ENCODE measurements at places on chromosomes 1 and 21.
A peak's percentile ranks its signal among the peaks of the same experiment; 100 is the strongest.

DNA sequence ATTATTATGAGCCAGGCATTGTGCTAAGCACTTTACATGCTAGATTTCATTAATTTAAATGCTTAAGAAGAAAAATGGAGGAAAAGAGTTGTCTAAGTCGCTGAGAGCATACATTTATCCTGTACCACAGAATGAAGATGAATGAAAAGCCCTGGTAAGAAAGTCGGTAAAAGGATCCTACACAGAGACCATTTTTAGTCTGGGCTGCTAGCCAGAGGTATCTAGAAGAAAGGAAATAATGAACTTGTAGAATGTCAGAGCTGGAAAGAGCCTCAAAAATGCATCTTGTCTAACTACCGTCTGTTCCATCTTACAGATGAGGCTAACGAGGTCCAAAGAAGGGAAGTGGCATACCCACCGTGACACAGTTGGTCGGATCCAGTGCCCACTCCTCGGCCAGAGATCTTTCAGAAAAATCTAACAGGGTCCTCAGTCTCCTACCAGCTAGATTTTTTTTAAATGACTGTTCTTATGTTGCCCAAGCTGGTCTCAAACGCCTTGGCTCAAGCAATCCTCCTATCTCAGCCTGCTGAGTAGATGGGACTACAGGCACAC, 12.2 kb upstream of the TNR start:
- no peaks in the 10 kb centered on the region for H3K36me3 ChIP-seq
- DNase-seq = no peak
- H3K4me1 ChIP-seq = no peaks in the 10 kb centered on the region

DNA sequence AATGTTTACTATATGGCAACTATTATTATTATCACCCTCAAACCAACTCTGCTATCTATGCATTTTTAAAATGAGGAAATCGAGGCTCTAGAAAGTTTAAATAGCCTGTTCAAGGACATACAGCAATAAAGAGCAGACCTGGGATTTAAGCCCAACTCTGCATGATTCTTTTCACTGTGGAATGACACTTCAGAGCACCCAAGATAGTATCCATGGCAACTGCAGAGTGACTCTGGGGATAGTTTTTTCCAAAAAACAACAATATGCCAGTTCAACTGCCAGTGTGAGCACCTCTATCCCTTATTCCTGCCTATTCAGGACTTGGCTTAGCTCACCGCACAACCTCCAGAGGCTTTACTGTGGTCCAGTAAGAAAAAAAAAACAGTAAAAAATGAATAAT, 293.9 kb downstream of the BRINP2 start:
- no peak for DNase-seq
- H3K36me3 ChIP-seq = no peaks in the 10 kb centered on the region
- no peaks in the 10 kb centered on the region for H3K4me1 ChIP-seq
- H3K4me3 ChIP-seq = no peak overlapping the region

DNA sequence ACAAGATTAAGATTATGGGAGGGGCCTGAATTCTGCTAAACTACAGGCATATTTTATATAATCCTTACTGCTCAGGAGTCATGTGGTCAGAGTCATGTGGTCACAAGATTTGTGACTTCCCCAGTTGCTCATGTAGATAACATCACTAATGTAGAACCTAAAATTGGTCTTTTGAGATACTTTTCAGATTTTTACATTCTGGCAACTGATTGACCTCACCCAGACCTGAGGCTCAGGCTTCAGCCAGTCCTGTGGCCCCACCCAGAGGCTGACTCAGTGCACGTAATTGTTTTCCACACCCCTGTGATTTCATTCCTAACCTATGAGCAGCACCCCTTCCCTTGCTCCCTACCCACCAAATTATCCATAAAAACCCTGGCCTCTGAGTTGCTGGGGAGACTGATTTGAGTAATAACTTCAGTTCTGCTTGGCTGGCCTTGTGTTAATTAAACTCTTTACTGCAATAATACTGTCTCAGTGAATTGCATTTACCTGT, 41.7 kb upstream of the ZNF326 start:
- no peaks in the 10 kb centered on the region for H3K36me3 ChIP-seq
- no peak overlapping the region for H3K4me3 ChIP-seq
- peak; percentile 52 for DNase-seq

DNA sequence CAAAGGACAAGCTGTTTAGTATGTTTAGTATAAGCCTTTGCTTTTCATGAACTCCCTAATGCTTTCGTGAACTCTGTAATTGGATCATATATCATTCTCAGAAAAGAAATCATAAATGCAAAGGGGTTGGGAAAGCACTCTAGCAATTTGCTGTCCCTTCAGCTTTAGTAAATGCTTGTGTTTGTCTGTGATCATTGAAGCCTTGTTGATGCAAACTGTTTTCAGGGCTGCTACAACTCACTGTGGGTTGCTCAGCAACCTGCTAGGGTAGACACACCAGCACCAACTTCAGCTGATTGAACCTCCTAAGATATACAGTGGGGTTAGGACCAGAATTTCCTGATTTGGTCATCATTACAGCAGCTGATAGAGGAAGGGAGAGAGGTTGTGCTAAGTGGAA, 95.0 kb downstream of the SGIP1 start:
- H3K4me1 ChIP-seq = no peaks in the 10 kb centered on the region
- H3K36me3 ChIP-seq = no peaks in the 10 kb centered on the region
- H3K27me3 ChIP-seq = no peaks in the 10 kb centered on the region

DNA sequence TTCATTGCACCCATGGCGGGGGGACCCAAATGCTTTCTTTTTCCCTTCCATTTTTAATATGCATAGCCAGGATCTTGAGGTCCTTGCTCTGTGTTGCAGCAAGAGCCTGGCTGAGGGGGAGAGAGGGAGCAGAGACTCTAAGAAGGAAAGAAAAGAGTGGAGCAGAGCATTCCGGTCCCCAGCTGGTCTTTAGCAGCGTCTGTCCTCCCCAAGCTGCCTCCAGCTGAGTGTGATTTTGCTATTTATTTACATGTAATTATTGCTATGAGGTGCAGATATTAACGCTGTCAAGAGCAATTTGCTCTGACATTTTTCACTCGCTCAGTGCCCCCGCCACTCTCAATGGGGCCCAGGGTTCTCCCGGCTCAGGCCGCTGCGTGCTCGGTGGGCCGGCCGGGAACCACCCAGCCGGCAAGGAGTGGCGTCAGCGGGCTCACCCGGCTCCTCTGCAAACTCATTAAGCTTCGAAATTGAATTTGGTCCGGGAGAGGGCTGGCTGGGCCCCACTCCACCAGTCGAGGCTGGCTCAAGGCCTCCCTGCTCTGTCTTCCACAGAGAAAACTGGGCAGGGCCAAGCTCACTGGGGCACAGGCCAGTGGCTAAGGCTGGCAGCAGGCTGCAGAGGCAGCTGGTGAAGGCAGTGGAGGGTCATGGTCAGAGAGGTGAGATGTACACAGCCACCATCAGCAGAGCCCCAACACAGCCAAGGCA, 93.2 kb downstream of the PAX7 start:
- H3K36me3 ChIP-seq = no peaks in the 10 kb centered on the region
- H3K27me3 ChIP-seq = no peaks in the 10 kb centered on the region
- H3K4me3 ChIP-seq = no peak overlapping the region
- H3K4me1 ChIP-seq = no peaks in the 10 kb centered on the region
- no peak for DNase-seq
- H3K27ac ChIP-seq = no peak overlapping the region

GRCh38 chr1:31984419-31985347, 29.0 kb upstream of the KHDRBS1 start:
- H3K4me3 ChIP-seq = no peak overlapping the region
- H3K27ac ChIP-seq = no peak overlapping the region
- DNase-seq = no peak
- H3K4me1 ChIP-seq = peaks cover 6% of the 10 kb centered on the region
- H3K27me3 ChIP-seq = no peaks in the 10 kb centered on the region

DNA sequence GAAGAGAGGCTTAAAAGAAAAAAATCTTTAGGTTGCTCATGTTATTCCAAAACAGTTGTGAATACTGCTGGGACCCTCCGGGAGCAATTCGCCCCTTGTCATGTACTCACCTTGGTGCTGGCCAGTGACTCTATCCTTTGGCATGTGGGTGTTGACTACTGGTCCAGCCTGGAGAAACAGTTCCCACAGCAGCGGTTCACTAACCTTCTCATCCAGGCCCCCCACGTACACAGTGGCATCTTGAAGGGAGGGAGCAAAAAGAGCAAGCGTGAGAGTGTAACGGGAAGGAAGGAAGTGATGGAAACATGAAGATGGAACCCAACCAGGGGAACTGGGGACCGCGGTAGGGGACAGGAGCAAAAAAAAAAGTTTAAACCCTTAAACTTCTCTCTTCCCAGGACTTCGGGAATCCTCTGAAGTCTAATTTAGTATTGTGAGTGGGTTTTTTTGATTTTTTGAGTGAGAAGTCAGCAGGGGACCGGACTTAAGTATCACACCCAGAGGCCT, 494 bp downstream of the SF3B4 start:
- H3K27ac ChIP-seq = peak overlapping the region; percentile 90
- H3K36me3 ChIP-seq = peaks cover 38% of the 10 kb centered on the region
- H3K4me3 ChIP-seq = peak overlapping the region; percentile 85
- no peaks in the 10 kb centered on the region for H3K27me3 ChIP-seq
- no peaks in the 10 kb centered on the region for H3K4me1 ChIP-seq
- DNase-seq = no peak

DNA sequence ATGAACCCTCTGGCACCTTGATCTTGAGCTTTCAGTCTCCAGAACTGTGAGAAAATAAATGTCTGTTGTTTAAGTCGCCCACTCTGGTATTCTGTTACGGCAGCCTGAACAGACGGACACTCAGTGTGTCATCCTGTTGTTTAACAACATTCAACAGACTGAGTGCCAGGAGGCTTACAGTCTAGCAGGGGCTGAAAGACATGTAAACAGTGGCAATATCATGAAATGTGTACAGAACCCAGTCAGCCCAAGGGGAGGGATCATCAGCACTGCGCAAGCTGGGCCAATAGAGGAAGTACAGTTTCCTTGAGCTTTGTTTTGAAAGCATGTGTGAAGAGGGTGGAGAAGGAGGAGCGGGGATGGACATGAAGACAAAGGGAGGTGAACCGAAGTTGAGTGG, 13.6 kb downstream of the DIP2A start:
- no peaks in the 10 kb centered on the region for H3K4me1 ChIP-seq
- no peaks in the 10 kb centered on the region for H3K27me3 ChIP-seq
- H3K36me3 ChIP-seq = no peaks in the 10 kb centered on the region
- no peak overlapping the region for H3K4me3 ChIP-seq
- H3K27ac ChIP-seq = no peak overlapping the region

DNA sequence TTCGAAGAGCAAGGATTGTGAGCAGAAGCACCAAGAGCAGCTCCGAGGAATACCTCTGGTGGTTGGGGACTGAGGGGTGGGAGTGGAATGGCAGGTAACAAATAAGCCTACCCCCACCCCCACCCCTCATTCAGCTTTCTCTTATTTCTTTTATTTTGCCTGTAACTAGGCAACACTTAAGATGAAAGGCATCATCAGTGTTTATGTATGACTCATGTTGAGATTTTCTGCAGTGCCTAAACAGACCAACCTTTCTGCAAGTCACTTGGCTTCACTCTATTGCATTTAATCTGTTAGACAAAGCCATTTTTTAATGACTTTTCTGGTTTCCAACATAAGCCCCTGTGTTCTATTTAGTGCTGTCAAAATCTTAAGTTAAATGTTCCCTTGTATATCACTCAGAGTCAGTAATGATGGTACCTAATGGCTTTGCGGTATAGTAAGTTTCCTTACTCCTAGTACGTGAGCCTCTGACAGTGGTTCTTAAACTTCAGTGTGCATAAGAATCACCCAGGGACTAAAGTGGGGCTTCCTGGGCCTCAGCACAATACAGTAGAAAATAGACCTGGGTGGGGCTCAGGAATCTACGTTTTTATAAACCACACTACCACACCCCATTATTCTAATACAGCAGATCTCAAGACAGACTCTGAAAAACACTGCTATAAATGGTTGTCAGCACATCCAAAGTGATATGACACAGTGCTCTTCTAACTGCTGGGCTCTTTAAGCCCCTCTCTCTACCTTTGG, 19.9 kb downstream of the CASQ2 start:
- no peaks in the 10 kb centered on the region for H3K27me3 ChIP-seq
- no peaks in the 10 kb centered on the region for H3K4me1 ChIP-seq
- H3K27ac ChIP-seq = no peak overlapping the region
- no peak for DNase-seq
- H3K36me3 ChIP-seq = no peaks in the 10 kb centered on the region

GRCh38 chr21:38300141-38300578, 43.4 kb downstream of the KCNJ15 start:
- H3K4me3 ChIP-seq = no peak overlapping the region
- no peak for DNase-seq
- no peaks in the 10 kb centered on the region for H3K27me3 ChIP-seq
- peaks cover 5% of the 10 kb centered on the region for H3K4me1 ChIP-seq
- no peak overlapping the region for H3K27ac ChIP-seq

GRCh38 chr1:22618056-22618455, 18.4 kb upstream of the C1QA start:
- peaks cover 2% of the 10 kb centered on the region for H3K4me1 ChIP-seq
- no peak for DNase-seq
- no peak overlapping the region for H3K4me3 ChIP-seq
- H3K27me3 ChIP-seq = no peaks in the 10 kb centered on the region
- H3K27ac ChIP-seq = no peak overlapping the region

GRCh38 chr1:86394416-86394815, 1.7 kb downstream of the ODF2L start:
- no peak overlapping the region for H3K27ac ChIP-seq
- no peaks in the 10 kb centered on the region for H3K36me3 ChIP-seq
- no peak for DNase-seq
- H3K27me3 ChIP-seq = no peaks in the 10 kb centered on the region
- H3K4me1 ChIP-seq = no peaks in the 10 kb centered on the region
